Activated CD4-positive, alpha-beta T cell treated with anti-CD3 and anti-CD28 coated beads, Interleukin-2, amount 50 U/mL, for 48 hours (primary cell): ENCODE measurements at places on chromosomes 5 and 9.

GRCh38 chr5:149810856-149811255 lies 80.7 kb downstream of the PPARGC1B start:
- DNase-seq, result no peak

DNA sequence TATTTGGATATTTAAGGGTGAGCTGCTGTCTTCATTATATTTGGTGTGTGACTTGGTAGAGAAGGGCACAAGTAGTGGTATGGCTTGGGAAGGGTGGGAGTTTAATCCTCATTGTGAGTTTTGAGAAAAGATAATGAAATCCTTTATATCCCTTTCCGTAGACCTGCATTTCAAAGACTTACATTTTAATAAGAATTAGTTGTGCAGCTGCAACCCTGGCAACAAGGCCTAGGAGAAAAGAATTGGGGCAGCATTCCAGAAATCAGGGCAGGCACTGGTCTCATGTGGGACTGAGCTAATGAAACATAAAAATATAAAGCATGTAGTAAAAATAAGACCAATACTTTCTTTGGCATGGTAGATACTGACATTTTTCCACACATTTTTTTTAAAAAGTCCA lies 60.5 kb downstream of the CDC42SE2 start:
- DNase-seq, result no peak

DNA sequence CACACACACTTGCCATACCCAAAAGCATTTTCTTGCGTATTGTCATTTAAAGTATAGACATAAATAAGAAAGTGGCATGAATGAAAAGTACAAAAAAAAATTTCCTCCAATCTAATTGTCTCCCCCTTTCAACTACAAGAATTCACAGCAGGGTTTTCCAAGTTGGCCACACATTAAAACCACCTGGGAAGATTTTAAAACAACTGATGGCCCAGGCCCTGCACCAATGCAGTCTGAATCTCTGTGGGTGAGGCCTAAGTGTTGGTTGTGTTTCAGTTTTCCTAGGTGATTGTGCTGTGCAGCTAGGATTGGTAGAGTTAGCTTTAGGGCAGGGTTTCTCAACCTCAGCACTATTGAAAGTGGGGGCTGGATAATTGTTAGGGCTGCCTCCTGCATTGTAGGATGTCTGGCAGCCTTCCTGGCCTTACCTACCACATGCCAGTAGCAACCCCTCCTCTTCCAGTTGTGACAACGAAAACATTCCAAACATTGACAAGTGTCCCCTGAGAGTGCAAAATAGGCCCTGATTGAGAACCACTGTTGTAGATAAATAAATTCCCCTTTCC lies 337.1 kb downstream of the KIAA0825 start:
- no peak for DNase-seq

DNA sequence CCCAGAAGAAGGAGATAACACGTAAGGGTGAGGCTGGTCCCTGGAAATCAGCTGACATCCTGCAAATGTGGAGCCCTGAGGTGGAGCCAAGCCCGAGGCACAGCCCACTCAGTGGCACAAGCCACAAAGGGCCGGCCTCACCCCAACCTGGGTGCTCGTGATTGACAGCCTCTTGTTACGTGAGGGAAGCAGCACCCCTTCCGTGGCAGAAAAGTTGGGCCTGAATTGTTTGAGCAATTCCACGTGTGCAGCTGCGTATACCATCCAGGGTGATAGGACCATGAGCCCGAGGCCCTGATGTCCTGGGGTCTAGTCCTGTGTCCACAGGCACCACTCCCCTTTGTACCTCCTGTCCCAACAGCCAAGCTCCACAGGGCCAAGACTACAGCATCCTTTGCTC lies 4.8 kb downstream of the ORM2 start:
- no peak for DNase-seq

- DNase-seq, result no peak
Measured at GRCh38 chr9:73611032-73611431, 459.4 kb downstream of the ANXA1 start.

GRCh38 chr5:151571270-151572173 lies 19.6 kb downstream of the FAT2 start:
- no peak for DNase-seq

- no peak for DNase-seq
Measured at GRCh38 chr5:77218263-77218662, 7.8 kb downstream of the PDE8B start.

DNA sequence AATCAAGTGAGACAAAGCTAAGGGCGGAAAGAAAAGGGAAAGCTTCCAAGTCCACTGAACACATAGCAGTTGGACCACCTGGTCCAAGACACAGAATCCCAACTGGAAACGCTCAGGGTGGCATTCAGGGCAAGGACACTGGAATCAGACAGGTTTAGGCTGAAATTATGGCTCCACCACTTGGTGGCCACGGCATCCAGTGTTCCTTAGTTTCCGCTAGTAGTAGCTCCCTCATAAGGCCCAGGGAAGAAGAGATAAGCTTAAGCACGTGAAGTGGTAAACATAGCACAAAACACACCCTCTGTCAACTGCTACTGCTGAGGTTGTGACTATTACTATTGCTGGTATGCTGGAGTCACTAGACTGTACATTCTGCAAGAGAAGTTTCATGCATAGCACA lies 209.4 kb downstream of the GLIS3 start:
- no peak for DNase-seq

GRCh38 chr5:82586661-82587310 lies 308.6 kb upstream of the RPS23 start:
- no peak for DNase-seq

- DNase-seq, result no peak
Measured at GRCh38 chr9:70564468-70565335, 150.2 kb upstream of the KLF9 start.
